ENCODE measurements at places on chromosomes 6 and 20.

DNA sequence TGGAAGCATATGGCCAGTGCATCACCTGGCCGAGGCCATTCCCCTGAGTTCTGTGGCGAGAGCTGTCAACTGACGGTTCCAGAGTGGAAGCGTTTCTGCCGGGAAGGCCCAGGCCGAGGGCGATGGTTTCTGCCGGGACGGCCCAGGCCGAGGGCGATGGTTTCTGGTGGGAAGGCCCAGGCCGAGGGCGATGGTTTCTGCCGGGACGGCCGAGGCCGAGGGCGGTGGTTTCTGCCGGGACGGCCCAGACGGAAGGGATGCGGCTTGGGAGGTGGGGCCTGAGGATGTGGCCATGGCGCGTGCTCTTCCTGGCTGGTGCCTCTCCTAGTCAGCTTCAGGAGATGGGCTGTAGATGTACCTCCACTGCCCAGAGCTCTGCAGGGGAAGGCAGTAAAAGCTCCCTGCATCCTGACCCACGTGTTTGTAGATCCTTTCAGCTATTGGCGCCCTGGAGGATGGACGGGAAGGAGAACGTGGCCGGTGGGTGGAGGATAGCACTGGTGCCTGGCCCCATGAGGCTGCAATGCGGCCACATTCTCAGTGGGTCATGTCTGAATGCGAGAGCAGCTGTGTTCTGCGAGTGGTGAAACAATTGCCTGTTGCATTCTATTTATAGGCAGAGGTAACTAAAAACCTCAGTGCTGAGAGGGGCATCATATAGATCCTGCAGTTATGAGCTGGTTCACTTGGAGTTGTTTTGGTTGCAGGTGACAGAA, 12.8 kb downstream of the TPD52L2 start:
- DNase-seq, result no peak

GRCh38 chr6:109010705-109011102, 83.9 kb downstream of the SESN1 start:
- no peak for DNase-seq

- no peak for DNase-seq
Observed at GRCh38 chr20:13791540-13792459, 7.0 kb downstream of the NDUFAF5 start.

GRCh38 chr6:33924681-33925080, 120.9 kb upstream of the MLN start:
- DNase-seq, result no peak

GRCh38 chr6:36685166-36685924, 6.8 kb downstream of the CDKN1A start:
- DNase-seq, result no peak

DNA sequence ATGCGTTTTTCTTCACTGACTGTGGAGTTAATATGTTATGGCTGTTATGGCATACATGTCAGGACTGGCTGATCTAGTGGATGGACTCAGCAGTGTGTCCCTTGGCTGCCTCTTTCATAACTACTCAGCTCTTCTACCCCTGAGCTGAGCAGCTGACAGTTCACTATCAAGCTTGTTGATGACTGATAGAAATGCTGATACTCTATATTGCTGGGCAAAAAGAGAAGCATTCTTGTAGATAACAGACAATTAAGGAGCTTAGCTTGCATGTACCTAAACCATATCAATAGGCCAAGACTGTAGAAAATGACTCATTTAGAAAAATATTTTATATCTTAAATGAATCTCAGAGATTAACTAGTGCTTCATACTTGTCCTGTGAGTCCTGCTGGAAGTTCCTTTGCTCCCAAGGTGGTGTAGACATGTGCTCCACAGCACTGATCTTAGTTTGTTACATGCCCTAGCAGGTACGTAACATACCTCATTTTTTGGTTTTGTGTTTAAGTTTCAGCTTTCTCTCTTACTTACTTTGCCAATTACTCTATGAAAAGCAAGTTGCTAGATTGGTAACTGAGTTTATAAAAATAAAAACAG, 236.9 kb downstream of the GMDS start:
- no peak for DNase-seq

DNA sequence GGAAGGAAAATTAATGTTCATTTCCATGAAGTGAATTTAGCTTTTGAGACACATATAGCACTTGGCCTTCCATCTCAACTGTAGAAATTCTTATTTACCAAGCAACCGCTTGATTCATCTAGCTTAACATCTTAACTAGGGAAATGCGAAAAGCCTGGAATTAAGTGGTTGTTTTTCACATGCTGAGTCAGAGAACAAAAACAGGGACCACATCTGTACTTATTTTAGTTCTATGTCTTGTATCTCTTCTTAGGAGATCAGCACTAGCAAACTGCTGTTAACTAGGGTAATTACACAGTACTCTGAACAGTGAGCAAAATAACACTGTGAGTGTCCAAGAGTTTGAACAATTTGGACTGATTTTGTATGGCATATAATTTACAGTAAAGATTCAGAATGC, 590.9 kb upstream of the NRSN1 start:
- DNase-seq, result no peak

- DNase-seq, result no peak
Observed at GRCh38 chr6:2517855-2518473, 232.8 kb downstream of the MYLK4 start.

DNA sequence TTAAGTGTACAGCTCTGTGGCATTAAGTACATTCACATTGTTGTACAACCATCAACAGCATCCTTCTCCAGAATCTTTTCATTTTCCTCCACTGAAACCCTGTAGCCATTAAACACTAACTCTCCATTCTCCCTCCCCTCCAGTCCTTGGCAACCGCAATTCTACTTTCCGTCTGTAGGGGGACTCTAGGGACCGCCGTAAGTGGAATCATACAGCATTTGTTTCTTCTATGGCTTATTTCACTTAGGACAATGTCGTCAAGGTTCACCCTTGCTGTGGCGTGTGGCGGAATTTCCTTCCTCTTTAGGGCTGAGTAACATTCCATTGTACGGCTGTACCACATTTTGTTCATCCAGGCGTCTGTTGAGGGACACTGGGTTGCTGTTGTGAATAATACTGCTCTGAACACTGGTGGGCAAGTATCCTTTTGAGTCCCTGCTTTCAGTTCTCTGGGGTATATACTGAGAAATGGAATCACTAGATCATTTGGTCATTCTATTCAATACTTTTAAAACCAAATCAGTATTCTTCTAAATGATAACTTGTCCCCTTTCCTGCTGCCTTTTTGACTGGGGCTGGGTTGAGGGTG, 50.7 kb downstream of the PPP1R3G start:
- peak; percentile 58 for DNase-seq

DNA sequence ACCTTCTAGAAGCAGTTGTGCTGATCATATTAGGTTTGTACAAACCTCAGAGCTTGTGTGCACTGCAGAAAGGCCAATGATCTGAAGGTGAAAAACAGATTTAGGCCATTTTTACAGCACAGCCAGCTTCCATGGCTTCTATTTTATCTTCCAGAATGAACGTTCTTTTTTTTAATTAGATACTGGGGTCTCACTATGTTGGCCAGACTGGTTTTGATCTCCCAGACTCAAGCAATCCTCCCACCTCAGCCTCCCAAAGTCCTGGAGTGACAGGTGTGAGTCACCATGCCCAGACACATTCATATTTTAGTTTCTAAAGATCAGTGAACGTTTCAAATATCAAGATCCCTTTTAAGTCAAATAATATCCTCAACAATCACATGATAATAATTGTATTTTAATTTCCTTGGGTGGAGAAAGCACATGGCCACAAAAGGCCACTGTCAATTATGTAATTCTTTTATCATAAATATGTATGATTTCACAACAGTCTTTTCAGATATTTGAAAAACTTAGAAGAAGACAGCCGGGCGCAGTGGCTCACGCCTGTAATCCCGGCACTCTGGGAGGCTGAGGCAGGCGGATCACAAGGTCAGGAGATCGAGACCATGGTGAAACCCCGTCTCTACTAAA, 326.7 kb upstream of the JARID2 start:
- no peak for DNase-seq

GRCh38 chr20:23456409-23456808, 3.7 kb upstream of the CST11 start:
- no peak for DNase-seq

DNA sequence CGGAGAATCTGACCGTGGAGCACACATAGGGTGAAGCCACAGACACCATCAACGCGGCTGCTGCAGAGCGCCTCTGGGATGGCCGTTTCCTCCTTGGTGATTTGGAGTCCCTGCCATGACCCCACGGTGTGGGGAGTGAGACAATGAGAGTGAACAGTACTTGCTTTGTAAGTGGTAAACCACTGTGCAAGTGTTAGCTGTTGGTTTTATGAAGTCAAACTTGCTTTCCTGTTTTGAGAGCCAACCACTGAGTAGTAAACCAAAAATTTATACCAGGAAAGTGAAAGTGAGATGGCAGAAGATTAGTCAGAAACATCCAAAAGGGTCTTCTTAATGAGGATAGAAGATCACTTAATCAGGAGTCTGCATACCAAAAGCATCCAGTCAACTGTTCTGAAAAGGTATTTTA, 160.7 kb downstream of the FOXC1 start:
- DNase-seq, result no peak

- DNase-seq, result no peak
Observed at GRCh38 chr20:37590938-37591490, 63.3 kb upstream of the BLCAP start.

DNA sequence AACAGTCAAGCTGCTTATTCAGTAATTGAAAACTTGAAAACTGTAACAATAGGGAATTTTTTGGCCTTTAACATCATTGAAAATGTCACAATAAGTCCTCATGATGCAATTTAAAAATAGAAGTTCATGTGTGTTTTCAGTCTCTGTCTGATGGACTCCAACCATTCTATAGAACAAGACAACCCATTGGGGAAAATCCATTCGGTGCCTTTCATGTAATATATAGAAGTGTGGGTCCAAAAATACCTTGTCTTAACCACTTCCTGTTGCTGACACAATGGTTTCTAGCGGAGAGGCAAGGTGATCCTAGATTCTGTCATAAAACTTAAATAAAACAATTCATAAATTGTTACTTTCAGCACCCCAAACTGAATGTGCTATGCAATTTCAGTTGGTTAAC, 1131.3 kb upstream of the MAP3K7 start:
- no peak for DNase-seq

GRCh38 chr6:161613711-161614110, 339.9 kb upstream of the AGPAT4 start:
- no peak for DNase-seq

- DNase-seq, result no peak
Observed at GRCh38 chr20:55928266-55928665, 77.1 kb downstream of the CBLN4 start.
